ENCODE measurements at places on chromosomes 2 and 18.

GRCh38 chr2:236168110-236169080, at the start of gene GBX2:
Gene GBX2 (minus strand): TSS chr2:236168386. CDS start chr2:236167971, 415 bp downstream.
- no peak for DNase-seq

DNA sequence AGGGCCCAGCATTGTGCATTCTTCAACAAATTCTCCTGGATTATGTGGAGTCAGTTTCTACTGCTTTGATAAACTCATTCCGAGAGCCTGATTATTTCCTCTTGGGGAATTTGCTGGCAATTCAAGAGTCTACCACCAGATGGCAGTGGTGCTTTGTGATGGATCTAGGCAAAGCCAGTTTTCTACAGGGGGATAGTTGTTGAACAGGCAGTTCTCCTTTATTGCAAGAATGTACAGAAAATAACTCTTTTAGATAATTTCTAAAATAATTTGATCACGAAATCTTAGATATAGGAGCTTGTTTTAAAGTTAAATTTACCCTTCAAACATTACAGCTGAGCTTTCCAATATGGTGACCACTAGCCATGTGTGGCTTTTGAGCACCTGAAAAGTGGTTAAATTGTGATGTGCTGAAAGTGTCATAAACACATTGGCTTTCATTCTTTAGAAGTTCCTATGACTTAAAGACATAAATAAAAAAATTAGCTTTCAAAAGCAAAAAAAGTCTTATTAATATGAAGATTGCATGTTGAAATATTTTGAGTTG, 66.7 kb upstream of the HAAO start:
- peak; percentile 56 for DNase-seq

DNA sequence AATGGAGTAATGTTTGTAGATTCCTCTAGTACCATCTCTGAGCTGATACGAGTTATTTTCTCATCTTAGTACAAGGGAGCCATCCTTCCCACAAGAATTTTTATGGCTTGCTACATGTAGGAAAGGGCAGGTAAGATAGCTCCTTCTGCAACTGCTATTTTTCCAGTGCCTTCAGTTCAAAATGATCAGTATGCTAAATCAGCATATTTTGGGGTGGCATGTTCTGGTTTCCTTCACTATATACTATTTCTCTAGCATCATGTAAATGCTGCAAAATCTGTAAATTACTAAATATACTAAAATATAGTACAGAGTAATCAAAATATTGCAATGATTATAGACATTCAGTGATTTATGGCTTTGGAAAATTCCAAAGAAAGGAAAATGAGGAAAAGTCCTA, 1230.0 kb upstream of the CHAC2 start:
- no peak for DNase-seq

- DNase-seq: no peak
Measured at GRCh38 chr18:39274535-39274934, 1708.9 kb upstream of the CELF4 start.

- no peak for DNase-seq
Measured at GRCh38 chr2:225192869-225193268, 150.6 kb upstream of the DOCK10 start.

- DNase-seq: no peak
Measured at GRCh38 chr2:163633291-163633690, 102.5 kb downstream of the FIGN start.

DNA sequence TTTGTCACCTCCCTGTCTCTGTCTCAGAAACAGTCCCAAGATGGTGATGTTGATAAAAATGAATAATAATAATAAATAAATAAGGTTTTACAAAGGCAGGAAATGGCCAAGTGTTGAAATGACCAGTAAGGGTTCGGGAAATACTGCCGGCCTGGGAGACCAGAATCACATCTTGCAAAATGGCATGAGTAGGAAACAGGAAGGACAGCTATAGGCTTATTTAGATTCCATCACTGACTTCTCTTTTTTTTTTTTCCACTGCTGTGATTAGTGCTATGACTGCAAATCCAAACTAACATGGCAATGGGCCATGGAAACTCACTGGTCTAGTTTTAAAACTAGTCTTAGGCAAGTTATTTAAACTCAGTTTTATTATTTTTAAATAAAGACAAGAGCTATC, 60.6 kb downstream of the SCN1A start:
- DNase-seq: no peak

DNA sequence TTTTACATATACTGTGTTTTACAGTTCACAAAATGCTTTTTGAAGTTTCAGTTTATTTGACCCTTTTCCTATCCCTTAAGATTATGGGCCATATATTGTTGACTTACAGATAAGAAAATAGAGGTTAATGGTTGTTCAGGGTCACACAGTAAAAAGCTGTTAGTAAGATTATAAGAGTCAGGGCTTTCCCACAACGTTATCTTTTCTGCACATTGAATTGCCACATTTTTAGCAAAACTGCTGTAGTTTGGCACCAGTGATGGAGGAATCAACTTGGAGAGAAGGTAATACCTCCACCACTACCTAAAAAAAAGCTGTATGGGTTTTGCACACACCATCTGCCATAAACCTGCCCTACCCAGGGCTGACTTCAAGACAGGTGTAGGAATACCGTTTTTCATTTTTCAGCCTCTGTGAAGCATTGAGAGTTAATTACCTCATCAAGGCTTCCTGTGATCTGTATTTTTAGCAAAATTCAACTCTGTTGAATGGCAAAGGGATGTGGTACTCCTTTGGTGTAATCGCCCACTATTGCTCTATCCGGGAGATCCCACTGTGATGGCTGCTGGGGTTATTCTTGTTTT, 5.0 kb downstream of the SOWAHC start:
- DNase-seq: no peak

DNA sequence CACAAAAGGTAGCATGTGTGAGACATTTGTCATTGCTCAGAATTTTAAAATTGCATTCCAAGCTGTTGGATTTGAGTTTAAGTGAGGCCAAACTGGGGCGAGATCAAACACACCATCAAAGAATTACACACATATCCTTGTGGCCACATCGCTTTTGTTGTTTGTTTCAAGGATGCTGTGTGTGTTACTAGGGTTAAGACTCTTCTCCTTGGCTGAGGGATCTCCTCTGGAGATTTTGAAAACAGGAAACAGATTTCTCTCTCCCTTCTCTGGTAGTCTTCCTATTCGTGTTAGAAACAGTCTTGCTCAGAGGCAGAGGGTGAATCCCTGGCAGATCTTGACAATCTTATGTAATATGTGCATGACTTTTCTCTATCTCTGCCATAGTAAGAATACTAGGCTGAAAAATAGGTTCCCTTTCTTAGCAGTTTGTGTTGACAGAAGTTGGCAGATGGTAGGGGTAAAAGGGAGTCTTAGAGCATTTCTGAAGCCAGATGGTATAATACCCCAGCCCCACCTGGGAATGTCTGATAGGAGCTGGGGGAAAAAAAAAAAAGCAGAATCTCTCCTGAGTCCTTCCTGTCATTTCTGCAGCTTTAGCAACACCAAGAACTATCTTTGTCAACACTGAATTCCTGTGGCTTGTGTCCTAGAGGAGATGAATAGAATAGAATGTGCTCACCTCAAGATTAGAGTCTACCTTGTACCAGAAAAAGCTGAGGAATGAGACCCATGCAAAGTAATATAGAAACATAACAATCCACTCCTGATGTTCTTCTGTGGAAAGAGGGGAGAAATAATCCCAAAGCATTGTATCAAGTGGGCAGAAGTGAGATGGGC, 101.8 kb downstream of the XRCC5 start:
- DNase-seq: no peak

DNA sequence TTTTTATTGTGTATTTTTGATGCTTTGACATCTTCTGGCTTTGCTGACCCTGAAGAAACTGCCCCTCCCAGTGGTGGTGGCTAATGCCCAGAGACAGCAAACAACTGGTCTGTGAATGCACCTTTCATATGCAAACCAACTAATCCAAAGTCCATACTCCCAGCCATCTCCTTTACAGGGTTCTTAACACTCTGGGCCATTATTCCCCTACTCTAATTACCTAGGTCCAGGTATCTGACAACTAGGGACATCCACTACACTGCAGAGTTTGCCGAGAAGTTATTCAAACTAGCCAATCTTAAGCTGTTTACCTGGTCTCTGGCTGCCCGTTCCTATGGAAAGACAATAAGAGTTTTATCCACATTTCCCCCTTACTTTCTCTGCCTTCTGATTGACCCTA, 73.6 kb downstream of the FSHR start:
- DNase-seq: no peak

GRCh38 chr18:3878401-3878800, 428.4 kb downstream of the TGIF1 start:
- DNase-seq: no peak

DNA sequence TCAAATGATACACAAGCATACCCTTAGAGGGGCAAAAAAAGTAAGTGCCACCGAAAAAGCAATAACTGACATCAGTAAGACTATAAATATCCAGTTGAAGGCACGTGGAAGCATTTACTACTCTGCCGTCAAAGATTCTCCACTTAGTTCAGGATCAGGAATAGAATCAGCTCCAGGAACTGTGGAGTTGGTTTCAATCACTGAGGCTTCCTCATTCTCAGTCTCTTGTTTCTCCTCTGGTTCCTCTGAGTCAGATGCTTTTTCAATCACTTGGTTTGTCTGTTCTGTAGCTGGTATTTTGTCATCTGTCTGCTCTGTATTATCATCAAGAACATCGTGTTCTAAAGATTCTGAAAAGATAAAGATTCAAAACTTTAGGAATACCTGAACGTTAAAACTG, 72.2 kb downstream of the LNPK start:
- no peak for DNase-seq

DNA sequence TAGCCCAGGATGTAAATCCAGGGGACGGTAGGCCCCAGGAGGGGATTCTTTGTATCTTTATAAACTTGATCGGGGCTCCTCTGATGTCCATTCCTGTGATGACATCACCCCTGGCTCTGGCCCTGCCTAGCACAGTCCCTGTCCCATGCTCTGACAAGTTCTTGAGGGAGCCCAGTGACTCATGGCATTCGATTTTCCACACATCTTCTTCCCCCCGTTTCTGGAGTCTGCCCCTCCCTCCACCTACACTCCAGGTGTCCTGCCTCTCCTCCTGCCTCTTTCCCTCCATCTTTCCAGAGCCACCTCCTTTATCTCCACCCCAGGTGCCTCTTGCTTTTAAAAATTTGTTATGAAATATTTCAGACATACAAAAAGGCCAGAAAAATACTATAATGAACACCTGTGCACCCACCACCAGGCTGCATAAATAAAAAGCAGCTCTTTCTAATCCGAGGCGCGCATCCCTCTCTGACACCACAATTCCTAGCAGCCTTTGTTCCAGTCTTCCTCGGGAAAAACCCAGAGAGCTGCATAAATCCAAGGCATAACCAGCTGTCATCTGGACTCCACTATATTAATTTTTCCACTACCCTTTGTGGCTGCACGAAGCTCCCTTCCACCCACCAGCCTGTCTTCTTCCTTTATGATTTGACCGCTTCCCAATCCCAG, 207.7 kb downstream of the ZBTB7C start:
- no peak for DNase-seq
